ENCODE measurements at places on chromosomes 7 and 10.

- DNase-seq: no peak
Observed at GRCh38 chr7:26101361-26102151, 50.4 kb upstream of the NFE2L3 start.

GRCh38 chr7:41930538-41931262, 227.8 kb upstream of the INHBA start:
- no peak for DNase-seq

GRCh38 chr7:127848241-127848640, 183.0 kb downstream of the LRRC4 start:
- no peak for DNase-seq

DNA sequence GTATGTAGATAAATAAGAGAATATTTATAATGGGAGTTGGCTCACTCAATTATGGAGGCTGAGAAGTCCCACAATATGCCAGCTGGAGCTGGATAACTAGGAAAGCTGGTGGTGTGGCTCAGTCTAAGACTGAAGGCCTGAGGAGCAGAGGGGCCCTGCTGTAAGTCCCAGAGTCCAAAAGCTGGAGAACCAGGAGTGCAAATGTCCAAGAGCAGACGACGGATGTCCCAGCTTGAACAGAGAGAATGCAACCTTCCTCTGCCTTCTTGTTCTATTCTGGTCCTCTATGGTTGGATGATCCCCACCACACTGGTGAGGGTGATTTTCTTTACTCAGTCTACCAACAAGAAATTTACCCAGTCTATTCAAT, 13.2 kb downstream of the IL2RA start:
- DNase-seq: no peak

DNA sequence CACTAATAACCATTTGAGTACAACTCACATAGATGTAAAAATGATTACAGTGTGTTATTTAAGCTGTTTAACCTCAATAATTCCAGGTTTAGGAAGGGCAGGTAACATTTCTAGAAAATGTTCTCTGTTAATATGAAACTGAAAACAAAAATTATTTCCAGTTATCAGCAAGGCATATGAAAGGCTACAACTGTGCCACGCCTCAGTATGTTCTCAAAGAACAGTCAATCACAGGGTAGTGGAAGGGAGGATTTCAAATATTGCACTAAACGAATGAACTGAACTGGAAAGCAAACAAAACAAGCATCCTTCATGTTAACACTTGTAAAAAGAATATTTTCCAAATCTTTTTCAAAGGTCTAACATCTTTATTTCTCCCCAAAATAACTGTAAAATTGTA, 31.3 kb downstream of the ARHGAP19 start:
- no peak for DNase-seq

- DNase-seq: no peak
Observed at GRCh38 chr7:147653456-147653855, 937.1 kb upstream of the C7orf33 start.

DNA sequence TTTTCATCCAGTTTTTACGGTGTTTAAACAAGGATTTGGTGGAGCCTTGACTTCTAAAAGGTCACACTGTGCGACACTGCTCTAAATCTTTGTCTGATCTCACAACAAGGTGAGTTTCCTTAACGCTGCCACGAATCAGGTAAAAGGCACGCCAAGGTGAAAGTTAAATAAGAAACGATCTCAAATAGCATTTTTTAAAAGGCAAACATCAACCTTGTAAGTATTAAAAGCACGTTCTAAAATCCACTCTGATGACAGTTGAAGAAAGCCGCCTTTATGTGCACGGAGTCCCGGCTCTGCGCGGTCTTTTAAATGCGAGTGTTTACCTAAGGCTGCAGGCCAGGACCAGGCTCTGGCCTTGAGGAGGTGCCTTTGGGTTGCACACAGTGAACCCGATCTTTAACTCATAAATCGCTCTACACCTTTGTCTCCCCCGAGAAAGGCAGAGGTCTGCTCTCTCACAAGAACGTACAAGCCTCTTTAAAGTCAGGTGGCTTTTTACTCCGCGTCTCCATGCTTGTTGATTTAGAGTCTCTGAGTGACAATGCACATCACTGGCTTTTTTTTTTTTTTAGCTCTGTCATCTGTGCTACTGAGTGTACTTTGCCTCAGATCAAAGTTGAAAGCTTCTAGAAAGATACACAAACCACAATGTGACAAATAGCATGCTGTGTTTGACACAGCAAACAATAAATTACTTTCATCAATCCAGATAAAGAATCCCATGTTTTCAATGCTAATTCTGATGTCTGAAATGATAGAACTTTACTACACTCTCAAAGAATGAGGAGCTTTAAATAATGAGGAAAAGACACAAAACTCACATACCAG, 25.9 kb upstream of the RNF32 start:
- no peak for DNase-seq

DNA sequence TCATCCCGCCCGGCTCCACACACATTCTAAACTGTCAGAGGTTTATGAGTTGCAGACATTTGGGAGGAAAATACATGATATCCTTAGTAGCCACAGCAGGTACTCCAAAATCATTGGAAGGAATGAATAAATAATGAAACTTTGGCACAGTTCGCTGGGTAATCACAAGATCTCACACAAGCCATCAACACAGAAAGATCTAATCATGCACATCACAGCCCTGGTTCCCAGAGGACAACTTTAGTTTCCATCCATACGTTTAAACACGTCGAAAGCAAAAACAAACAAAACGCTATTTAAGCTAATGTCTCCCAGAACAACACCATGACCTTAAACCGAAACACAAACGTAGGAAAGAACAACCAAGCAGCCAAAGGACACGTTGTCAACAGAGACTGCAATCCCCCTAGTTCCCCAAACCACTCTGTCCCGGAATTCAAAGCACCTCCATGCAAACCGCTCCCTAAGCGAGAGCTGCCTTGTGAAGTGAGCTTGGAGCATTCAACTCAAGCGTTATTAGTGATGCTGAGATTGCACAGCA, 12.3 kb downstream of the SVIL start:
- no peak for DNase-seq

- no peak for DNase-seq
Observed at GRCh38 chr10:80261316-80262030, 28.0 kb downstream of the MAT1A start.

DNA sequence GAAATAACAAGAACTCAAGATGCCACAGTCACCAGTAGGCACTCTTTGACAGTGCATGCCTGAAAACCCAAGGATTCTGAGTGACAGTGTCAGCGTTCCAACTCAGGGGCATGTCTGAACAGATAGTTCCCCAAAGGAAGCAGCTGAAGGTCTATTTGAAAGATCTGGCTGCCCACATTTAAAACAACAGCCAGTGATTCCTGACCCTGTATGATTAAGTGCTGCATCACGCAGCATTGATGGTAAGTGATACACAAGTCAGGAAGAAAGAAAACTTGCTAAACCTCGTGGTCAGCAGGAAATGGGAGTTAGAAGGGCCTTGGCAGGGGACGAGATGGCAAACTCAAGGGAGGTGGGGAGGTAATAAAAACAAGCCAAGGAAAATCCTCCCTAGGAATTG, 1013.1 kb downstream of the TYW1 start:
- DNase-seq: no peak

DNA sequence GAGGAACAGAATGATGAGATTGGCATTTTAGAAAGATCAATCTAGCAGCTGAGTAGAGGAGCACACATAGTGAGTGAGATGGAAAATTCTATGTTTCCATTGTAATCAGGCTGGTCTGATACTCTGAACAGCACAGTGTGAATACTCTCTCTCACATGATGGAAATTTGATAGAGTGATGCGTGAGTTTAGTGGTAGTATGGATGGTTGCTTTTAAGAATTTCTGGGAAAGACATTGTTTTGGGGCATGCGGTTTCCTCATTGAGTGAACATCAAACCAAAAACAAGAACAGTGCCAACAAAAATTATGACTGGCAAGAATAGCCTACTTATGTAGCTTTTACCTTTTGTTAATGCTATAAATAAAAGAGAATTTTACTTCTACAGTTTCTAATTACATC, 183.2 kb downstream of the PDE1C start:
- no peak for DNase-seq

- no peak for DNase-seq
Observed at GRCh38 chr10:23150091-23150490, 42.0 kb upstream of the PTF1A start.

- DNase-seq: no peak
Observed at GRCh38 chr10:100103581-100103980, 21.9 kb upstream of the CPN1 start.

GRCh38 chr7:93219868-93220267, 6.4 kb downstream of the HEPACAM2 start:
- no peak for DNase-seq

DNA sequence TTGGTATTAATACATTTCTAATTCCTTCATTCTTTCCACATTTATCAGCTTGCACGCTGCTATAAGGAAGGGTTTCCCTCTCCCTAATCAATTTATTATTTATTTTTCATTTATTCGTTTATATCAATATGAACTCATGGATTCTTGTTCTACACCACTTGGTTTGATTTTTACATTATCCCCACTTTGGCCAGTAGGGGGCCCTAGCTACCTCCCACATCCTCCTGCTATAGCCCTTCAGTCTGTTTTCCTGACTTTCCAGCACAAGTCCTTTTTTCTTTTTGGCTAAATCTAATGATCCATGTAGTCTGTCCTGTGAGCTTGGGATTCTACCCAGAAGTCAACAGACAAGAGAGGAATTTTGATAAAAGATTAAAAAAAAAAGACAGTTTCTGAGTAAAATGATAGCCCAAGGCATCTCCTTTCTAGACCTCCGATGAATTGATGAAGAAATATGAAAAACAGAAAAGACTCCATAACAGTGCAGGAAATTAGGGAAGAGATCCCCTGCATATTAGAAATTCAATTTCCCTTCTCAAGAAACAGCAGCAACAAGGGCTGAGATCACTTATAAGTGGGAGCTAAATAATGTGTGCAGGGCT, 47.7 kb downstream of the LYZL2 start:
- peak; percentile 52 for DNase-seq

DNA sequence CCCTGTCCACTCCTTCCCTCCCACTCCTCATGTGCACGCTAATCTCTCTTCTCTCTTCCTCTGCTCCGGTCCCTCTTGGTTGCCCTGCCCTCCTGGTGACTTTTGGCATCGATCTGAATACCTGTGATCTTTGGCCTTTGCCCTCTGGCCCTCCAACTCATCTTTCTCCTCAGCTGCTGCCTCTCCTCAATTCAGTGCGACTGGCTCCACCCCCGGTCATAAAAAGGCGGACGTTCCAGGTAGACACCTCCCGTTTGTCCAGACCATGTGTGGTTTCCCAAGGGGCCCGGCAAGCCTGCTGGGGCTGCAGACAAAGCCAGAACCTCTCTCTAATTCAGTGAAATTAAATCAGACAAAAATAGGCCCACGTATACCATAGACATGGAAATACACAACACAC, 96.8 kb downstream of the COL13A1 start:
- no peak for DNase-seq

GRCh38 chr7:140873434-140873833, 51.3 kb downstream of the BRAF start:
- DNase-seq: no peak

- no peak for DNase-seq
Observed at GRCh38 chr7:75969704-75970498, 24.5 kb downstream of the TMEM120A start.

- DNase-seq: no peak
Observed at GRCh38 chr10:103895411-103896186, 22.4 kb downstream of the STN1 start.

GRCh38 chr7:552868-553635, 33.4 kb upstream of the PDGFA start:
- DNase-seq: no peak

- no peak for DNase-seq
Observed at GRCh38 chr10:2798336-2799022, 268.9 kb upstream of the PFKP start.

- no peak for DNase-seq
Observed at GRCh38 chr7:115707258-115708012, 323.1 kb downstream of the TFEC start.

GRCh38 chr10:3340127-3340730, 167.6 kb upstream of the PITRM1 start:
- DNase-seq: no peak

GRCh38 chr7:133529861-133530260, 277.0 kb downstream of the EXOC4 start:
- no peak for DNase-seq

DNA sequence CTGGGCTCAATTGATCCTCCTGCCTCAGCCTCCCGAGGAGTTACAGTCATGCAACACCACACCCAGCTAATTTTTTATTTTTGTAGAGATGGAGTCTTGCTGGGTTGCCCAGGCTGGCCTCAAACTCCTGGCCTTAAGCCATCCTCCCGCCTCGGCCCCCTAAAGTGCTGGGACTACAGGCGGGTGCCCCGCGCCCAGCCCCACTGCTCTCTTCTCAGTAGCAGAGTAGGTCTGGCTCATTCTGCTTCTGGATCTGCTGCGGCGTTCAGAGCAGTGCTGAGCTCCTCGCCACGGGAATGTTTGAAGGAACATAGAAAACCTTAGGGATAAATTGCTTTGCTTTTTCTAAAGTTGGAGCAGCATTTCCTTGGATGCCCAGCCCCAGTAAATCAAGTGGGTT, 27.4 kb downstream of the WIPI2 start:
- no peak for DNase-seq

DNA sequence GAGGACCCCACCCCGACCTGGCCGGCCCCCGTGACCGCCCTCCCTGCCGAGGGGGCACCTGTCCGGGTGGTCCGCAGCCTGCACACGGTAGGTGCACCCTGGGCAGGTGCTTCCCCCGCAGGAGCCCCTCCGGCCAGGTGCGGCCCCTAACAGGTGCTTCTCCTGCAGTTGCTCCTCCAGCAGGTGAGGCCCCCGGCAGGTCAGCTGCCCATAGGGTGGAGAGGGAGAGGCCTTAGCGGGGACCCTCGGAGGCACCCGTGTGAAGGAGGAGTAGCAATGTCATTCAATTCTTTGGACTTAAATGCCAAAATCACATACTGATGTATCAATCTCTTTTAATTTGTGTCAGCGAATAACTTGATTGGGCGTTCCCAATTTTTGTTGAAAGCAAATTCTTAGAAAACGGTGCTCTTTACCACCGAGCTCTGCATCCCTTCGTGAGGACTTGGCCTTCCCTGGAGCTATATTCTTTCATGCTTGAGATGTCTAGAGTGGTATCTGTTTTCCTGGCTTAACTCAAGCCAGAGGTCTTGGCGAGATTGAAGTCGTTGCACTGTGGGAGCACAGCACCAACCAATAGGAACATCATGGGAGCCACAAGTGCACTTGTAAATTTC, 738 bp upstream of the NCAPG2 start:
- no peak for DNase-seq

GRCh38 chr10:46319389-46319788, 32.6 kb downstream of the ANTXRL start:
- DNase-seq: no peak

GRCh38 chr10:109996225-109996624, 11.6 kb upstream of the ADD3 start:
- no peak for DNase-seq

GRCh38 chr10:104288355-104288754, 19.4 kb downstream of the GSTO2 start:
- DNase-seq: no peak

DNA sequence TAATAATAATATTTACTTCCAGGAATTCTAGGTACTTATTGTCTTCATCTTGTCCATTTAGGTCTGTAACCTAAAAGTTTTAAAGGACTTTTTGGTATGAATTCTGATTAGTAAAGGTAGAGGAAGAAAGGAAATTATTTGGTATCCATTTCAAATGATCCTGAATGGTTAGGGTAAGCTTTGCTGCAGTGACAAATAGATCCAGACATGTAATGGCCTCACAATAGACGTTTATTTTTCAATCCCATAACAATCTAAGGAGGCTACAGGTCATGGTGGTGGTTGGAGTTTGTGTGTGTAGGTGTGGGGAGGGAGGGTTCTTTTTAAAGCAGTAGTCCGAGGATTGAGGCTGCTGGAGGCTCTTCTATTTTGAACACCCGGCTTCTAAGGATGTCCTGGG, 5.3 kb downstream of the FBH1 start:
- no peak for DNase-seq

Data from GM13976 (cell line).